ENCODE measurements at places on chromosomes 2 and 18.

DNA sequence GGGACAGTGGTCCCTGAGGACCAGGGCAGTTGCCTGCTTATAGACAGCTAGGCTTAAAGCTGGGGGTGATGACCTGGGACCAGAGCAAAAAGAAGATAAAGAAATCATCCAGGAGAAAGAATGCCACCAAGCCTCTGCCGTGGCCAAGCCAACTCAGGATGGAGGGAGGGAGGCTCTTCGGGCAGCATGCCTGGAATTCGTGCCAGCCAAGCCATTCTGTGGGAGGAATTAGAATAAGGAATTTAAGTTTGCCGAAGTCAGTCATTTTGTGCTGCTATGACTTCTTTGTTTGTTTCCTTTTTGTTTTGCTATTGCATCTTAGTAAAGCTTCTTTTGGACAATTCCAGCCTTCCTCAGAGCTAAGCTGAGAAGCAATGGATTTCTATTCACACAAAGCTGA lies 124.1 kb downstream of the EN1 start:
- peak; percentile 50 for DNase-seq

DNA sequence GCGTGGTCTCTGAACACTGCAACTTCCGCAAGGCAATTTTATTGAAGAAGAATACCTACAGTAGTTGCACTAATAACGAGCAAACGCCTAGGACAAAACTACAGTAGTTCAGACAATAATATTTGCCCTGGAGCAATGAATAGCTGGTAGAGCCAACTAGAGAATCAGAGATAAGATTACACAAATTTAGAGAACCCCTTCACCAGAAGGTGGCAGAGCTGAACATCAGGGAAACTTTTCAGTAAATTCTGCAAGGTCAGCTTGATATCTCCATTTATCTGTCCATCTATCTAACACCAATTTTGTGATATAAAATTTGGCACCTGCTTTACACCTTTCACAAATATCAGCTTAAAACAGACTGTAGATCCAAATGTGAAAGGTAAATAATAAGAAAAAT lies 43.8 kb downstream of the CDH19 start:
- DNase-seq: no peak

GRCh38 chr2:118085173-118086023 lies 2.9 kb upstream of the INSIG2 start:
- DNase-seq: no peak

GRCh38 chr2:43218155-43218701 lies 8.2 kb downstream of the ZFP36L2 start:
- DNase-seq: peak; percentile 42

DNA sequence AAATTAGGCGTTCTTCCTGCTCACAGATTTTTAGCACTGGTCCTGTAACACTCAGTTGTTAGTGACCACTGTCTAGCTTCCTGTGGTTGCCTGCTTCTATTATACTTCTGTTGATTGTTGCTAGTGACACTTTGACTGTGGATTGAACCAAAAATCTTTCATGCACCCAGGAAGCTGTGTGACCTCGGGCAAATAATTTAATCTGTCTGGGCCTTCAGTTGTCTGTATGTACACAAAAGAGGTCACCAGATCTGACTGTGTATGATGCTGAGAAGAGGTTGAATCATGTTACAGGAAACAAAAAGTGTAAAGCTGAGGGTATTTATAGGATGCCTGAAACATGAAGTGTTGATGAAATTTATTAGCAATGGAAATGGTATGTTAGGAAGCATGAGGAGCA lies 12.7 kb downstream of the ICOS start:
- no peak for DNase-seq

DNA sequence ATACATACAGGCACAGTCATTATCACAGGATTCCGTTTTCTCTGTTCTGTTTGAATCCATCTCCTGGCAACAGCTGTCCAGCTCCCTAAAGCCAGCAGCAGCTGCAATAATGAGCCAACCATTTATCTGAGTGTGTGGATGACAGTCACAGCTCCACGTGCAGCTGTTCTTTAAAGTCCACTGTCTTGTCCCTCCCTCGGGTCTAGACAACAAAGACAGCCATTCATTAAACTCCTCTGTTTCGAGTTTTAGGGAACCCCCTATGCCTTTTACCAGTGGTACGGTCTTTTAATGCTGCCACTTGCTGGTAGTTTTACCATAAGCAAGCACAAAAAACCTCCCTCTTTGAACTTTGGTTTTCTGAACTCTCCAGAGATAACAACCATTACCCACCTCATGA lies 16.0 kb upstream of the MSGN1 start:
- DNase-seq: no peak

- peak; percentile 39 for DNase-seq
These were observed 39.9 kb upstream of the SP3 start for GRCh38 chr2:174004905-174005605.

GRCh38 chr2:224017957-224018356 lies 21.1 kb downstream of the SERPINE2 start:
- DNase-seq: no peak

DNA sequence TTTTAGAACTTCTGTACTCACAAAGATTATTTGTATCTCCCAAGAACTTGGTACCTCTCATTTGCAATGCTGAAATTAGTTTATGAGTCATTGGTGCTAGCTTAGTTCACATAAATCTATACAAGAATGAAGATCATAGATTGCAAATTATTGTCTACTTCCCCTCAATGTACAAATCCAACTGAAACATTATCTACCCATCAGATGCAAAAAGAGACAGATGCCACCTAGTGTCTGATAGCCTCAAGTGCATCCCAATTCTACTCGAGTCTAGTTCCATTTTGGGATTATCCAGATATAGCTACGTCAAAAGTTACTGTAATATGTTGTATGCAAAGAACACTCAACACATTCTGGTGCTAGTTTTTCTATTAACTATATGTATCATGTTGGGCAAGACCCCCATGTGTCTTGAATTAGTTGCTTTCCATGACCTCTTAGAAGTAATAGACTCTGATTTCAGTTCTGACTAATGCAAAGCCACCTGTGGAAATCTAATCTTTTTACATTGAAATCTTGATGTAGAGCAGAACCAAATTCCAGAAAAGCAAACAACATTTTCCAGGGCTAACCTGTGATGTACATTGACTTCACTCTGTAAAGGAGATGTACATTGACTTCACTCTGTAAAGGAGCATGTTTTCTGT lies 210.0 kb downstream of the RBM43 start:
- DNase-seq: peak; percentile 38

DNA sequence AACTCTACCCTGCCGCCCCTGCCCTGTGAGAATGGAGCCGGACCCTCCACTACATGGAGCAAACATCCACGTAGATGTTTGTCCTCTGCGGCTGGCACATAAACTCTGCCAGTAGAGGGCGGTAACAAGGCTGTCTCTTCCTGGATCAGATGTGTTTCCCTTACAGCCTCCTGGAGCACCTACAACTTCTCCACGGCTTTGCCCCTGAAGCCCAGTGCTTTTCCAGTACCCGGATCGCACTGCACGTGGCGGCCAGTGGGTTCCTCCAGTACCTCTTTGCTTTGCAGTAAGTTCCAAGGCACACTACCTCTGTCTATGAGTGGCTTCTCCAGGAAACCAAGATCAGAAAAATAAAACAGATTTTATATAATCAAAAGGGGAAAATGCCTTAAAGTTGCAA lies 651.3 kb downstream of the DCDC2C start:
- DNase-seq: no peak

DNA sequence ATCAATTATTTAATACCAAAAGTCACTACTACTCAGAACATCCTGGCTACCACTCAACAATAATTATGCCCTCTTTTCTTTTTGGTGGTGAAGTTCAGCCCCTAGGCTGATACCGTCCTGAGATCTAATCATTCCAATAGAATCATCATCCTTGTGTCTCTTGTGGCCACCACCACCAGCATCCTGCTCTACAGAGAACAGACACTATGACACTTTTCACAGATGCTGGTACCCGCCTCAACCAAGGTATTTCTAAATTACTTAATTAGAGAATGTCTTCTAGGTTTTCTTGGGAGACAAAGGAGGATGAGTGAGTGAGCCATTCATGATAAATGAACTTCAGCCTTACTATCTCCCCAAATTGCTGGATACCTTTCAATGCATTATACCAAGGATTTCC lies 60.0 kb downstream of the TDRD15 start:
- DNase-seq: no peak

DNA sequence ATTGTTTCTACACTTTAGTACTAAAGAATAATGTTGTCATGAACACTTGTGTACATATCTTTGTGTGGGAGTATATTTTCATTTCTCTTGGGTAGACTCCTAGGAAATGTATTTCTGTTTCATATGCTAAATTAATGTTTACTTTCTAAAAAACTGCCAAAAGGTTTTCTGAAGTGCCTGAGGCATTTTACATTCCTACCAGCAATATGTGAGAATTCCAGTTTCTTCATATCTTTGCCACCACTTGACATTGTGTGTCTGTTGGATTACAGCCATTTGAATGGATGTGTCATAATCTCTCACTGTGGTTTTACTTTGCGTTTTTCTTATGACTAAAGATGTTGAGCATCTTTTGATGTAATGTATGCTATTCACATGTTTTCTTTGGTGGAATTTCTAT lies 428.2 kb upstream of the KCNH7 start:
- no peak for DNase-seq

DNA sequence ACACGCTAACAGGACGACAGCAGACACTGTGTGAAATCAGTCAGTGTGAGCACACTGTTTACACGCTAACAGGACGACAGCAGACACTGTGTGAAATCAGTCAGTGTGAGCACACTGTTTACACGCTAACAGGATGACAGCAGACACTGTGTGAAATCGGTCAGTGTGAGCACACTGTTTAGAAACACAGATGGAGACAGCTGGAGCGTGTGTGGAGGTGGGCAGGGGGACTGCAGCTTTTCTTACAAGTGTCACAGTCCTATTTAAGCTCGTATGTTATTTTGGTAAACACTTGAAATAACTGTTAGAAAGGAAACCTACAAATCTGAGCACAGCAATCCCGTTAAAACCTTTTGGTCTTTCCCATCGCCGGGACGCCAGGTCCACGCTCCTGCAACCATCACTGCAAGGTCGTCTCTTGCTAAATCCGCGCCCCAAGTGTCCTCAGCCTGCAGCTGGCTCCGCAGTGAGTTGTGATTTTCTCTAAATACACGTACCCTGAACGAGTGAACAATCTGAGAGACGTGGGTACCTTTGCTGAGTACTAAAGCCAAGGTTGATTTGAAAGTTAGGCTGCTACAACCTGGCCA lies 58.9 kb upstream of the CTDP1 start:
- DNase-seq: no peak

DNA sequence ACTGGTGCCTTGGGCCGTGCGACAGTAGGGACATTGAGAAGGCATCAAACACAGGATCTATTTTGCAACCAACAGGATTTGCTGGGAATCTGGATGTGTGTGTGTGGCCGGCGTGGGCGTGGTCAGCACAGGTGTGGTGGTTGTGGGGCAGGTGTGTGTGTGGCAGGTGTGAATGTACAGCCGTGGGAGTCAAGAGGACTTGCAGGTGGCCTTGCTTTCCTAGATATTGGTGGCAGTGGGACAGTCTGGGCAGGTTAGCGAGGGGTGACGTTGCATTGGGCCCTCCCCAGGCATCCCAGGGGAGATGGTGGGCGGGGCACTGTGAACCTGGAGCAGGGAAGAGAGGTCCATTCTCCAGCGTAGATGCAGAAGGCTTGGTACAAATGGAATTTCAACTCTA lies 3.2 kb upstream of the LIMS2 start:
- DNase-seq: no peak

- peak; percentile 75 for DNase-seq
These were observed 4.3 kb upstream of the ASIC4 start for GRCh38 chr2:219509780-219510511.

- DNase-seq: no peak
These were observed 5.3 kb downstream of the MAP4K3 start for GRCh38 chr2:39431592-39432316.

GRCh38 chr2:240404174-240404852 lies 31.1 kb upstream of the GPC1 start:
- DNase-seq: no peak

DNA sequence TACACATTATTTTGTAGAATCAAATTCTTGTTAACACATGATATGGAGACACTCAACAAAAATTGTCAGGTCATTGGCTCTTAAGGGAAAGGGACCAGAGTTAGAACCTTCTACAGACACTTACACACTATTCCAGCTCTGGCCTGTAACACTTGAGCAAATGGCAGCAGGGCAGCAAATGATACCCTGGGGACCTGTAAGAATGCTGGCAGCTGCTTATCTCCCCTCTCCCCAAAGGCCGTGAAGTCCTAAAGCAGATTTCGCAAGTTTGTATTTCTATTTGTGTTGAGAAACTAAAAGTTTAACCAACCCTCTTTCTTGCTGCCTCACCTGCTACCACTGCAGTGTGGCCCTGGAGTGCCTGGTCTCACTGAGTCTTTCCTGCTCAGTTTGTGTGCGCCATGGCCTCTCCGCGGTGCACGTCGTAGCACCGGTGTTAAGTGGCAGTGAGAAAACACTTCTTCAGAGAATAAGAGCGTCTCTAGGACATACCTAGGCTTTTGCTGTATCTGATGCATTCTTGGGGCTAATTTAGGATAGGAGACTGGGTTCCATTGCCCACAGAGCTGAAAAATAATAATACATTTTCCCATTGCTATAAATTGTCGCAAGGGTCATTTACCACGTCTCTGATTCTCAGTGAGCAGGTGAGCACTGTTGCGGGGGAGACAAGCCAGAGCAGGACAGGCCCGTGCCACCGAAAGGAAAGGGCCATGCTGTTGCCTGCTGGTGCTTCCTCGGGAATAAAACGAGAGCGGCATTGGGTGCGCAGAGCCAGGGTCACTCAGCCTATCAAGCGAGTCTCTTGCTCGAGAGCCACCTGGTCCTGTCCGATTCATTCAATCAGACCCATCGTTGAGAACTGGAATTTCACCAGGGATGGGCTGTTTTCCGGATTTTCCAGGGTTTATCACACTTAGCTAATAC lies 204.9 kb downstream of the PTGR3 start:
- DNase-seq: no peak

GRCh38 chr18:76425146-76426131 lies 69.6 kb downstream of the ZNF516 start:
- DNase-seq: no peak

GRCh38 chr2:52931660-52932059 lies 835.9 kb upstream of the CHAC2 start:
- no peak for DNase-seq

Data from AG08396 (cell line).